ENCODE measurements at places on chromosomes 5 and 9.

- DNase-seq: no peak
Observed at GRCh38 chr5:78879516-78879915, 105.6 kb downstream of the ARSB start.

- no peak for DNase-seq
Observed at GRCh38 chr5:136622747-136623146, 257.4 kb upstream of the TRPC7 start.

DNA sequence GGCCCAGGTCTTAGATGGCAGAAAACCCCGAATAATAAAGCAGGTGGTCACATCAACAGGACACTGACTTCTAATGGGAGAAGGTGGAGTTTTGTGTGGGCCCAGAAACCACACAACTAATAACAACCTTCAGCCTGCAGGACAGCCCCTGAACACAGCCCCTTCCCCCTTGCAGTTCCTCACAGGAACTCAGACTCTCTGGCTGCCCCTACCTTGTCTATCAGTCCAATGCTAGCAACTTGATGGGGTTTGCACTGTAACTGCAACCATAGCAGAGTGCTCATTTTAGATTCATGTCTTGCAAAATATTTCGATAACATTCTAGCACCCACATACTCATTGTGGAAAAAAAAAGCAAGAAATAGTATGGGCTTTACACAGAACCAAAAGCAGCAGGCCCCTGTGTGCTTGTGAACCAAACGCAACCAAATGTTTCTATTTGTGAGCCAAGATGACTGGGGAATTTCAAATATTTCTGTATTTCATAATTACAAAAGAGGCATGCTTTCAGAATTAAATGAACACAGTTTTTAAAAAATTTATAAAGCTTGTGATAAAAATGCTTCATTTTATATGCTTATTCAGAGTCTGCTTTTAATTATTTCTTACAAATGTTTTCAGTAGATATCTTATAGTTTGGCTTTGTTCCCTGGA is 62.7 kb upstream of the PDE4D start:
- no peak for DNase-seq

DNA sequence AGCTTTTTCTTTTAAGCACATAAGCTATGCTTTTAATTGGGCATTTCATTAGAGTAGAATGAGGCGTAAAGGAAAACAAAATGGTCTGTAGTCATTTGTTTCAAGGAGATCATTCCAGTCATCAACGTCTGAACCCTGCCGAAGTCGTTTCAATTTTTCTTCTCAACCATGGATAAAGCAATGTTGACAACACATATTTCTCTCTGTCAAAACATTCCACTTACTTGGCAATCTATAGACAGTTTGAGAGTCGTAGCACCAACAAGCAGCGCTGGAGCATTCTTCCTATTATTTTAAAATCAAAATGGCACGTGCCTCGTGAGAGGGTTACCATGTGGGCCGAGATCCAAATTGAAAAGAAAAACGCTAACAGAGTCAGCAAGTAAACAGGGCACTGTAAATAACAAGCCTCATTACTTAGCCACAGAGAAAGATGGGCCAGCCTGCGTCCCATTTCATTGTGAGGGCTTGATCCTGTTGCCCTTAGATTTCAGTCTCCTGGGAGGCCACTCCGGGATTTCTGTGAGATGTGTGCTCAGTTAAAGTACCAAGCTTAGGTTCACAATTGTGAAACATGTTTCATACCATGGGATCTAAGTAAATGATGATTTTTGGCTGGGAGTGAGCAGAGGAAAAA is 422.9 kb downstream of the DTWD2 start:
- DNase-seq: no peak

DNA sequence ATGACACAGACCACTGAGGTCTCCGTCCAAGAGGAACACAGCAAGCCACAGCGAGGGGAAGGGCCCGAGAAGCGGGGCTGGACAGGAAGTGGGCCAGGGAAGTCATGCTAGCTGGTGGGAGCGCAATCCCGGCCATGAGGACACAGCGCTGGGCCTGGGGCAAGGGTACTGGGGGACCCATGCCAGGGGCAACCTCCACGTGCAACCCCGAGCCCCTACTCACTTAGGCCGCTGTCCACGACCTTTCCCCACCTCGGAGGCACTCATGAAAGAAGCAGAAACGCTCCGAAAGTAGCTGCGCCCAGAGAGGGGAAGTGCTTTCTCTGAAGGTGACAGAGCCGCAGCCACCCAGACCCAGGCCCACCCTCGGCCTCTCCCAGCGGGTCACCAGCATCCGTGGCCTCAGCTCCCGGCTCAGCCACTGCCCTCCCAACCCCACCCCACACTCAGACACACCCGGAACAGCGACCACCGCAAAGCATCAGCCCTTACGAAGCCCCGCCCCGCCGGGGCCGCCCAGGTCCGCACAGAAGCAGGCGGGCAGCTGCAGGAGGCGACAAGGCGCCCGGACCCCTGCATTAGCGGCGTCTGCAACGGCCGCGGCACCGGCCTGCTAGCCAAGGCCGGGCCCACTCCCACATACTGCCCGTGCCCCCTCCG is 782 bp downstream of the BICD2 start:
- no peak for DNase-seq

DNA sequence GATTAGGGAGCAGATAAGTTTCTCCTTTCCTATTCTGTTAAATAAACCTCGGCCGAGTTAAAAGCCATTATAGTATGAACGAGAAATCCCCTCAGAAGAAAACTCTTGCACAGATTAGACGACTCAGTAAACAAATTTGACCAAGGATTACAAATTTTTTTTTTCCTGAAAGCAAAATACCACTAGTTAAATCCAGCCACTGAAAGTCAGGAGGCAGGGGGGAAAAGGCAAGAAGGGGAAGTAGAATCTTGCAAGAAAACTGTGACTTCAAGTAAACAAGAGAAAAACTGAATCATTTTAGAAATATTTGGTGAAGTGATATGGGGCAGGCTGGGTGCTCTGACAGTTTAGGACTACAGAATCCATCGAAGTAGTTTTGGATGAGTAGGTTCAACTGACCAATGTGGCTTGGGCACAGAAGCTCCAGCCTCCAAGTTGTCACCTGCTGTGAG is 251.0 kb downstream of the DENND1A start:
- no peak for DNase-seq

GRCh38 chr5:10602031-10602806 is 38.3 kb downstream of the ANKRD33B start:
- no peak for DNase-seq

DNA sequence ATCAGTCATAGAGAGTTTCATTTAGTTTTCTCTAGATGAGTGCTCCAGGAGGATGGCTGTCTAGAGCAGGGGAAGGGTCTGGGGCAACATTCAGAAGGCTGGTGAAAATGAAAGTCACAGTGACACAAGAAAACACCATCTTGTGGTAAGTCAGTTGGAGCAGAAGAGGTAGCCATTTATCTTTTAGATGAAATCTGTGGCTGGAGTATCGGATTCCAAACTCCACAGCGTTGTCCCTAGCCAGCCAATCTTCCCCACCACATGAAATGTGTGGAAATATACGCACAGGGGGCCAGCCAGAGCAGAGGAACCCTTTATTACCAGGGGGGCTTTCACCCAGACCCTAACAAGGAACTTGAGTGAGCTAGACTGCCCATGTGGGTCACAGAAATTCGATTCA is 15.9 kb upstream of the TNFAIP8 start:
- no peak for DNase-seq

GRCh38 chr5:125006011-125006685 is 259.7 kb upstream of the ZNF608 start:
- no peak for DNase-seq

DNA sequence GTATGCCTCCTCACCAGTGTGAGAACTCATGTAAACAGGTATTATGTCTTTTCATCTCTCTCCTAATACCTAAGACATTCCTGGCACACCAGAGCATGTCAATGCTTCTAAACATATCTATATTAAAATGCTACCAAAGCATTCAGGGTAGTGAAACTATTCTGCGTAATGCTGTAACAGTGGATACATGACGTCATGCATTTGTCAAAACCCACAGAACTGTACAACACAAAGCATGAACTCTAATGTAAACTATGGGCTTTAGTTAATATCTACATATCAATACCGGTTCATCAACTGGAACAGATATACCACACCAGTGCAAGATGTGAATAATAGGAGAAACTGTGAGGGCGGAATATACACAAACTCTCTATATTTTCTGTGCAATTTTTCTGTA is 72.2 kb upstream of the GABRP start:
- no peak for DNase-seq

GRCh38 chr5:1508659-1509290 is 15.0 kb downstream of the LPCAT1 start:
- DNase-seq: no peak
